A172 (cell line): ENCODE measurements at places on chromosomes 3 and 15. TPM values are rescaled to one million over a fixed set of nuclear protein-coding genes. Genes with fewer than 3 reads are reported as not detected.
A peak's percentile ranks its signal among the peaks of the same experiment; 100 is the strongest.

BCL2A1 gene
- total RNA-seq, result not detected in 2 replicates

GRCh38 chr3:133468251-133468721 is 68.4 kb downstream of the BFSP2 start:
- DNase-seq, result no peak

TRH gene
- not detected in 2 replicates for total RNA-seq

GPR62 gene
- total RNA-seq, result not detected in 2 replicates

CHRNA5 gene
- 20.3 and 22.8 TPM in 2 replicates for total RNA-seq

GRCh38 chr15:76217029-76217881 is 94.0 kb downstream of the ETFA start:
- peak; percentile 77 for DNase-seq

DNA sequence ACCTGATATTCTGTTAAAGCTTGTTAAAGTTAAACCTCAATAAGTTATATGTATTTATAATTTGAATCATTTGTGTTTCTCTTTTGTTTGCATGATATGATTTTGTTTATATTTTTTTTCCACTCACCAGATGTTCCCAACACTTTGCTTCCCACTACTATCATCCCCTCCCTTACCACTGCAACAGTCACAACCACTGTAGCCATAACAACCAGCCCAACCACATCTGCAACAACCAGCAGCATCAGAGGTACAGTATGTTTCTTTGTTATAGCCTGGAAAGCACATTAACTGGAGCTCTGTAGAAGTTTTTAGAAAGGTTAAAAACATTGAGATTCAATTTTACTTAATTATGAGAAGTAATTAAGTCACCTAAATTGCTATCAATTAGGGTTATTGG is 1011.9 kb downstream of the VGLL3 start:
- no peak for DNase-seq

ALPK3 gene
- 0.10 and 0.12 TPM in 2 replicates for total RNA-seq

DNA sequence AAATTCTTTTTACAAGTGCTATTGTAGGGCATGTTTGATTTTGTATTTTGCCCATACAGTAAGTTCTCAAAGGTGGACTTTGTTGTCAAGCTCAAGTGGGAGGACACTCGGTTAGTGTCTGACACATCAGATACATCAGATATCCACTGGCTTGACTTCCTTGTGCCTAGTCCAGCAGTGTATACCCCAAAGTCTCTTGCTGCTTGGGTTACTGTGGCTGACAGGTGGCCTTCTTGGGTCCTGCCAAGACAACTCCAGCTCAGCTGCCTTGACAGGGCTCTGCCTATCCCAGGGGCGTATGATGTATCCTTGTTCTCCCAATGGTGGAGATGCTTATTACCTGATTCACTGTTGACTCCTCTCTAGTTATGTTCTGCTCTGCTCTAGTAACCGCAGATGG is 214.9 kb downstream of the CBLB start:
- no peak for DNase-seq

DNA sequence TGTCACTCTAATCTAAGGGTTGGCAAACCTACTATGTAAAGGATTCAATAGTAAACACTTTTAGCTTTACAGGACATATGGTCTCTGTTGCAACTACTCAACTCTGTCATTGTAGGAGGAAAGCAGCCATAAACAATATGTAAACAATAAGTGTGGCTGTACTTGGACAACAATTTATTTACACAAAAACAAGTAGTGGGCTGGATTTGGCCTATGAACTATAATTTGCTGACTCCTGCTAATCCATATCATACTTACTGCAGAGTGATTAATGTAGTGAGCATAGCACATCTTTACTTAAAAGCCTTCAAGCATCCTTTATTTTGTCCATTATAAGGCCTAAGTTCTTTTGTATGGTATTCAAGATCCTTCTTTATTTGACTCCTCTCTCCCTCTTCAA is 441.9 kb downstream of the ZIC1 start:
- DNase-seq, result no peak

SYNPR gene
- not detected in 2 replicates for total RNA-seq

DNA sequence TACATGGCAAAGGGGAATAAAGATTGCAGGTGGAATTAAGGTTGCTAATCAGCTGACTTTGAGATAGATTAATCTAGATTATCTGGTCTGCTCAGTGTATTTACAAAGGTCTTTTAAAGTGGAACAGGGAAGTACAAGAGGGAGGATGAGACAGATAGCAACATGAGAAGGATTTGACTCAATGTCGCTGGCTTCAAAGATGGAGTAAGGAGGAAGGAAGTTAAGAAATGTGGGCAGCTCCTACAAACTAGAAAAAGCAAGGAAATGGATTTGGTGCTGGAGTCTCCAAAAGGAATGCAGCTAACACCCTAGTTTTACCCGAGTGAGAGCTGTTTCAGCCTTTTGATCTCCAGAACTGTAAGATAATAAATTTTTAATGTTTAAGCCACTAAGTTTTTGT is 180.7 kb upstream of the TTC14 start:
- peak; percentile 19 for DNase-seq

- DNase-seq, result no peak
Observed at GRCh38 chr3:169868369-169868768, 1.4 kb downstream of the LRRC31 start.

DNA sequence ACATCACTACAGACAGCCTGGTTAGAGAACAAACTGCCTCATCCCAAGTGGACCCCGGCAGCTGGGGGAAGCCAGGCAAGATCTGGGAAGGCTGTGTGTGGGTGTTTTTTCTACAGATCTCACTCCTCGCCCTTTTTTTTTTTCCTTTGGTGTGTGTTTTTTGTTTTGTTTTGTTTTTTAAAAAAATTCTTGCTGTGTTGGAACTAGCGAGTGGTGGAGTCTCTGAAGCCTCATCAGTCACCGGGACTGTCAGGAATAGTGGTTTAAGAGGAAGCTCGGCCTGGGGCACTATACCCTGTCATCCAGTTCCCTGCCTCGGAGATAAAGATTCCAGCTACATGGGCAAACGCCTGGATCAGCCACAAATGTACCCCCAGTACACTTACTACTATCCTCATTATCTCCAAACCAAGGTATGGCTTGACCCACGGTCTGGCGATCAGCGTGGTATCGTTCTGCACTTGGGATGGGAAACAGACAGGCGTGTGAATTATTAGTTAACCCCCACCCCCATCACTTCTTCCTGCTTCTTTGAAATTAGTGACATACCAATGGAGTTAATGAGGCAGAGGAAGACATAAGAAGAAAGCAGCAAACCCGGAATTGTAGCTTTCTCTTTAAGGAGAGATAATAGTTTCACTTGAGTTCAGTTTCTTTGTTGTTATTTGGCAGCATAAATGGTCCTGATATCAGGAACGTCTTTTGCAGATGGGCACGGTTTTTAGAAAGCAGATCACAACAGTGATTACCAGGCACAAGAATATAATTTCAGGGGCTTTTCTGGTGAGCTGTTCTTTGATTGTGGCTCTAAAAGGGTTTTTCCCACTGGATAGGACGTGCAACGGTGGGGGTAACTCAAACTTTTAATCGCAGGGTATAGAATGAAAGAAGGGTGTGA is 722 bp downstream of the RBMS3 start:
- peak; percentile 57 for DNase-seq
